ENCODE measurements at places on chromosomes 16 and 17.

- DNase-seq, result no peak
Measured at GRCh38 chr17:4118015-4118743, 24.7 kb downstream of the ZZEF1 start.

GRCh38 chr16:84270071-84270470, 24.6 kb upstream of the WFDC1 start:
- no peak for DNase-seq

DNA sequence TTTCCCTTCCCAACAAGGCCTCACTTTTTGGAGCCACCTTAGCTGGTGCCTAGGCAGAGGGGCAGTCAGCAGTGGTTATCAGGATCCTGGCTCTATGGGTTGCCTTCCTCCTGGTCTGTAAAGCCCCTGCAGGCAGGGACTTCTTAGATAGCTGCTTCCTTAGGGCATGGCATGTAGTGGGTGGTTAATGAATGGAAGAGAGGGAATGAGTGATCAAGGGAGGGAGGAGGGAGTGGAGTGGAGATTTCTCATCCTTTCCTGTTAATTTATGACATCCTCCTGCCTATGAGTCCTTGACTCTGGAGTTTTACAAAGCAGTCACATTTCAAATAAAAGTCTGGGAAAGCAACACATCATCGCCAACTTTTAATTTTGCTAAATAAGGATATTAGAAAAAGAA, 40.7 kb downstream of the SNX20 start:
- DNase-seq, result no peak

DNA sequence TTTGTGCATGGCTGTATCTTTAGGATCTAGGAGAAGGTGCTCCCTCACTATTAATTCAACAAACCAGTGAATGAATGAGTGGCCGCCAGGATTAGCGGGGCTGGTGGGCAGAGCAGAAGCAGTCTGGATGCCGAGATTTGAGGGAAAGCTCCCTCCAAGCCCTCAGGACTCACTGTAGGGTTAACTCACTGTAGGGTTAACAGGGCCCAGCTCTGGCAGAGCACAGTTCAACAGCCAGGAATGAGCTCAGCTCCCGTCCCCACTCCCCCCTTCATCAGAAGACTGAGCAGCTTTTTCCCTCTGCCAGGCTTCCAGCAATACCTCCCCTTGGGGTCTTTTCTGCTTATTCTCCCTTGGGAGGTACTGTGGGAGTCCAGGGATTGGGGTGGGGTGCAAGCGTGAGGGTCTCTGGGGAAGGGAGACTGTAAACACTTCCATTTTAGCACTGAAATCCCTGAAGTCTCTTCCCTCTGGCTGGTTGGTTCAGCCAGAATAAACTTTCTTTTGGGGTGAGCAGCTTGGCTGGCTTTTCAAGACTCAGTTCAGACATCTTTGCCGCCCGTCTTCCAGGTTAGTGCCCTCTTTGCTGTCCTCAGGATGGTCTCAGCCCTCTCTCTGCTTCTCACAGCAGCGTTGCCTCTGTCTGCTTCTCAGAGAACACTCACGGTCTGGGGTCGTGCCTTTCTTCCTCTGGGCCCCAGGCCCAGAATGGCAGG, 53.7 kb upstream of the WSB1 start:
- DNase-seq, result no peak

- no peak for DNase-seq
Measured at GRCh38 chr17:81412490-81413093, 17.3 kb downstream of the BAHCC1 start.

DNA sequence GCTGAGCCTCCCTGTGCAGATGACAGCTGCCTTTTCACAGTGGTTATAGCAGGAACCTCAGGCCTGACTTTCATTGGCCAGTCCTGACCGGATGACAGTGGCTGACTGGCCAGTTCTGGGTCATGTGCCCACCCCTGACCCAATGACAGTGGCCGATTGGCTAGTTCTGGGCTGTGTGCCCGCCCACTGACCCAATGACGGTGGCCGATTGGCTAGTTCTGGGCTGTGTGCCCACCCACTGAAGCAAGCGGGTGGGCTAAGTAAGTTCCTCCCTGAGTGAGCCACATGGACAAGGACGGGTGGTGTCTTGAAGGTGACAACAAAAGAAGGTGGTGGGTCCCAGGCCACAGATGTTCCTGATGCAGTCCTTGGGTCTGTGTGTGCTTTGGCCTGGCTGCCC, 9.5 kb downstream of the DEF8 start:
- no peak for DNase-seq

DNA sequence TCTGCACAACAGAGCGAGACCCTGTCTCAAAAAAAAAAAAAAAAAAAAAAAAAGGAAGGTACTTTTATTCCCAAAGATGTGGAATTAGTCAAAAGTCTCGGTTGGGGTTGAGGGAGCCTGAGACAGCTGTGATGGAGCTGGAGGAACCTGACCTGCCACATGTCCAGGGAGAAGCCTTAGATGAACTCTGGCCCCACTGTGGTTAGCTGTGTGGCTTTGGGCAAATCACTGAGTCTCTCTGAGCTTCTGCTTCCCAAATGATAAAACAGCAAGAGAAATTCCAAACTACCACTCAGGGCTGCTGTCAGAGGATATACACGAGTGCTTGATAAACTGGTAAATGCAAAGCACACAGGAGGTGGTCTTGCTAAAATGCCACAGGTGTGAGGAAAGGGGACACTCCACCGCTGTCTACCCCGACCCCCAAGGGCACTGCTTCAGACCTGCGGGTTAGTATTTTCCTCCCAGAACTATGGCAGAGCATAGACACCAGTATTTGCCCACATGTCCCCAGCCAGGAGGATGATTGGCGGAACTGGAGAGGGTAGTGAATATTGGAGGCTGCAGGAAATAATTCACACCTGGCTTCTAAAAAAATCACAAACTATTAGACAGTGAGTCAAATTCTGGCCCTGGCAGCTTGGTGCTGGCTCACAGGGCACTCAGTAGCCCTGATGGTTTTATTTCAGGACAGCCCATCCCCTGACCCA, 14.7 kb downstream of the DRC3 start:
- no peak for DNase-seq

DNA sequence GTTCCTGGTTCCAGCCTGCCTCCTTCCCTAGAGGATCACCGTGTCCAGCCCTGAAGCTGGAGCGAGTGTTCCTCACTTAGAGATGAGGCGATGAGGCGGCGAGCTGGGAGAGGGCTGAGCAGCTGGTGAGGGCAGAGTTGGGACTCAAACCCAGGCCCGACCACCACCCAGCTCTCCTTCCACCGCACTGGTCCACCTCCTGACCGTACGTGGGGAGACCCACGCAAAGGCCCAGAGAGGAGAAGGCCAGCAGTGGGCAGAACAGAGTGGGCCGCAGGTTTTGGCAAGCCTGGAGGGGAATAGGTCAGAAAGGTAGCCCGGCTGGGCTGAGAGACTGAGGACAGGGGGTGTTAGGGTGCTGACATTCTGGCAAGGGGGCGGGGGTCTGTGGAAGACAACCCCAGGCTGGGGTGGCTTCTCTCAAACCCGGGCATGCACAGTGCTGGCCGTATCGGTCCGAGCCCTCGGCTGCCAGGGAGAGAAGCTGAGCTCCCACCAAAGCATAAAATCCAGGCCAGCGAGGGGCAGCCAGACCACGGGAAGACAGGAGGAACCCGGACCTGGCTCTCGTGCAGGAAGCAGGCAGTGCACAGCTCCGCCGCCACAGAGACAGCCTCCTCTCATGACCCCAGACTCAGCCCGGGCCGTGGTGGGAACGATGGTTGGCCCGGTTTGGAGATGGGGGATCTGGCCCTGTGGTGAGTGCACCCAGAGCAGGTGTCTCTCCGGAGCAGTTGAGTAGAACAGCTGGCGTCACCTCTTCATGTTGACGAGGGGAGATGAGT, 24.9 kb downstream of the MLYCD start:
- DNase-seq, result no peak

DNA sequence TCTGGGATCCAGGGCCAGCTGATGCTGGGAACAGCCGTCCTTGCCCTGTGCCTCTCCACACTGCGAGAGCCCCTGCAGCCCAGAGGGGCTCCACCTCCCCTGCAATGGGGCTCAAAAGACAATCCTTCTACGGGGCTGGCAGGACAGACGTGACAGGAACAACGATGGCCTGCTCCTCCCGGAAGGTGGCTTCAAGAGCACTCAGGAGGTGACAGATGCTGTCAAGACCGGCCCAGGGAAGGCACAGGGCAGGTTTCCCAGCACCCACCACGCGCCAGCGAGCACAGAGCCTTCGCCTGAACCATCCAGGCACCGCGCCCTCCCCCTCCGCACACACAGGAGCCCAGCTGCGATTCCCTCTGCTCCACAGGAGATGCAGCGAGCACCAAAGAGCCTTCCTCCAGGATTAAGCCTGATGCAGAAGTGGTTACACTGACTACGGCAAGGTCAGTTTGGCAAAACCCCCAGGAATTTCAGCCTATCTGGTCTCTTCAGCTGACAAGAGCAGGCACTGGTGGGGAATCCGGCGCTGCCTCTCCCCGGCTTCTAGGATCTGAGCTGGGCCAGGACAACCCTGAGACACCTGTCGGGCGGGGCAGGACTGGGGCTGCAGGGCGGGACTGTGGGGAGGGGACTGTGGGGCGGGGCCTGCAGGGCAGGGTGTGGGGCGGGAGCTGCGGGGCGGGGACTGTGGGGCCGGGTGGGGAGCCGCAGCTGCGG, 103.4 kb downstream of the ZNF778 start:
- DNase-seq, result no peak

- no peak for DNase-seq
Measured at GRCh38 chr16:29680180-29680598, 1.2 kb downstream of the QPRT start.

GRCh38 chr17:29376667-29377270, 13.4 kb upstream of the TAOK1 start:
- DNase-seq, result no peak

GRCh38 chr16:87414251-87414680, 22.1 kb downstream of the MAP1LC3B start:
- no peak for DNase-seq

GRCh38 chr17:14513835-14514234, 213.0 kb downstream of the HS3ST3B1 start:
- DNase-seq, result no peak

GRCh38 chr17:62164747-62165722, 100.0 kb upstream of the MED13 start:
- no peak for DNase-seq

DNA sequence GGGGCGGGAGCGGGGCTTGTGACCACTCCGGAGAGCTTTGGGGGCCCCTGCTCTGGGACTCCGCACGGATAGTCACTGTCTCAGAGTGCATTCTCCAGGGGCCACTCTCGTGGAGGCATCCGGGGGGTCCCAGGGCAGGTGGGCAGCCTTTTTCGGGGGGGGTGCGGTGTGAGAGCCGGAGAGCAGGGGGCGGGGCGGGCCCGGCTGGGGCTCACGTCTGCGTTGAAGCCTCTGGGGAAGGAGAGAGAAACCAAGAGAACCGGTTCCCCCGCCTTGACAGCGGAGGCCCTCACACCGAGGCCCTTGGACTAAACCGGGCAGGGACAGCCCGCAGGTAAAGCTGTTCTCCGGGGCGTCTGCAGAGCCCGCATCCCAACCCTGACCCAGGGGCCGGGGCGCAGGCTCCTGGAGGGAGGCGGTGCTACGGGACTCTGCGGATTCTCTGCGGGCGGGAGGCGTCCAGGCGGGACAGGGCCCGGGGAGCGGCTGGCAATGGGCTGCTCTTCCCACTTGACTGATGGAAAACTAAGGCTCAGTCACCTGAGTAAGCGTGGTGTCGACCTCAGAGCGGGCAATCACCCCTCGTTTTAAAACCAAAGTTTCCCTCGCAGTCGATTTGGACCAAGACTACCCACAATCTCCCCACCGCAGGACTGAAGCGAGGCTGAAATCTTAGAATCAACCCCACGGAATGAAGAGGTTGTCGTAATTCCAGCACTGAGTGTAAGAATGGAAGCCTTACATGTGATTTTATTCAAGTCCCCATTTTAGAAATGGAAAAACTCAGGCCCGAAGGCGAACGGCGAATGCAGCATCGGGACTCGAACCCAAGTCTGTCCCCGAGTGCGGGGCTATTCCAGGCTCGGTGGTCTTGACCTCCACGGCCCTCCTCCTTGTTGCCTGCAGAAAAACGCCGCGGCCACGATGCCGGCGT, 49.6 kb upstream of the AMZ2 start:
- no peak for DNase-seq

- DNase-seq, result no peak
Measured at GRCh38 chr17:81710514-81711308, 1.4 kb upstream of the SLC25A10 start.

DNA sequence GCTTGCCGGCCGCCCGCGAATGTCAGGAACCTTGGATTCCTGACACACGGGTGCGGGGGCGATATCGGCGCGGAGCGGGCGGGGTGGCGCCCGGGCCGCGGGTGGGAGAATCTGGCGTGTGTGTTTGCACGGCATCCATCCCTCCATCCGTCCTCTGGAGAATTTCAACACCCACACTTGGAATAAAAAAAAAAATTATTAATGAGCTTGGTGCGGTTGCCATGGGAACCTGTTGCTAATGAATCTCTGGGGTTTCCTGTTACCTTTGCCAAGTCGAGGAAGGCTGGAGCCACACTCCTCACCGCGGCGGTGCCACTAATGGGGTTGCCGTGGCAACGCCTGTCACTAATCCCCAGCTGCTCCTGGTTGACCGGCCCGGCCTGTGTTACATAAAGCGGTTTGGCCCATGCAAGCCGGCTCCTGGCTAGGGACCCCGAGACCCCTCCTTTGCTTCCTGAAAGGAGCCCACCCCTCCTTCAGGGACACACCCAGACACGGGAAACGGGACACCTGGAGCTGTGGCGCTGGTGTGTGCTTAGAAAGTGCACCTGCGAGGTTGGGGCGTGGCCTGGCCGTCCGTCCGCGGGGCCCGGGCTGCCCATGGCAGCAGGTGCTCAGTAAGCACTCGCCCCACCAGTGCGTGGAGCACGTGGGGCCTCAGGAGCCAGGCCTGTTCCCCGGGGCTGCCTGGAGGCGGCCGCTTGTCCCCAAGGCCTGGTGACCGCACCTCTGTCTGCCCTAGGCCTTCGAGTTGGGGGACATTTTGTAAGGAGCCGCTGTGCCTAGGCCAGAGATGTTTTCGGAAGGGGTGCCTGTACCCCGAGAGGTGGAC, 14.6 kb downstream of the CACNA1H start:
- DNase-seq, result no peak

DNA sequence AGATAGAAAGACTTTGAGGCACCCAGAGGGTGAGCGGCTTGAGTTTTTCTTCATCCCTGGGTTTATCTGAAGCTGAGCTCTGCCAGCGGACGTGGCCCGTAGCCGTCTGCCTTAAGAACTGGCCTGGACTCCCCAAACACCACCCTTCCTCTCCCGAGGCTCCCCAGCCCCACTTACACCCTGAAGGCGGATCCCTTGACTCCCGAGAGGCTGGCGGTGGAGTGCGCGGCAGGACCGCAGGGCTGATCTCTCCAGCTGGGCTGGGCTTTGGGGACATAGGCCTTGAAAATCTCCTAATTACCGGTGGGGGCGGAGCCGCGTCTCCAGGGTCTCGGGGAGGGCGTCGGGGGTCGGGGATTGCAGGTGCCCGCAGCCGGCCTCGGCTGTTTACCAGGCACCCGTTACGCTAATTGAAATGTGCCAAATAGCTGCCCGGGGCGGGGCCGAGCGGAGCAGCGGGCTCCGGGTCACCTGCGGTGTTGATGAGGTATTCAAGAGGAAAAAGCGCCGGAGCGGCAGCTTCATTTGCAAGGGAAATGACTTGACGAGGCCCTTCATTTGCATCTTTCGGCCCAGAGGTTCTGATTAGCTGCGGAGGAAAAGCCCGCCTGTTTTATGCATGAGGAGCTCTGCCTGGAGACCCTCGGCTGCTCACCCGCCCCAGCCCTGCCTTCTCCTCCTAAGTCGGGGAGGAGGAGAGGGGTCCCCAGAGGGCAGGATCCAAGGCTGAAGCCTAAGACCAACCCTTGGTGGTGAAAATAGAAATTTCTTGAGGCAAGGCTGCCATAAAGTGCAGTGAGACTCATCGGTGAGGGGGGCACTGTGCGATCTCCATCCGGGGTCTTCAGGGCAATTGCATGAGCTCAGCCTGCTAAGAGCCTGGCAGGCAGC, 100.7 kb downstream of the MGAT5B start:
- no peak for DNase-seq

- no peak for DNase-seq
Measured at GRCh38 chr17:55777471-55777971, 26.7 kb downstream of the PCTP start.
